ENCODE measurements at places on chromosomes 5 and 9. TPM values are rescaled to one million over a fixed set of nuclear protein-coding genes. Genes with fewer than 3 reads are reported as not detected.

GRCh38 chr5:120917214-120917758 lies 453.2 kb downstream of the PRR16 start:
- DNase-seq: no peak

Gene SV2C
- total RNA-seq: not detected

GRCh38 chr5:55899344-55899743 lies 48.2 kb downstream of the IL31RA start:
- no peak for DNase-seq

DNA sequence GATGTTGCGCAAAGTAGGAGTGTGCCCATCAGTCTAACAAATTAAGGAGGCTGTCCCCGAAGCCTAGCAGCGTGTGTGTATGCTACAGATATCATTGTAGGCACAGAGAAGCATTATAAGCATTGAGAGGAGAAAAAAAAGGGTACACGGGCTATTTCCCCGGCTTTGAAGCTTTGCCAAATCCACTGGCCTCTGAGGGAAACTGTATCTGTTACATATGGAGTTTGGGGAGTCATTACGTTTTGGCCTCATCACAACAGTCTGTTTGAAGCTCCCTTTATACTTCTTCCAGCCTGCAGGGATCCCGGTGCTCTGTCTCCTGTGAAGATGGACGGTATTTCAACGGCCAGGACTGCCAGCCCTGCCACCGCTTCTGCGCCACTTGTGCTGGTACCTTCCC lies 205.9 kb downstream of the RFK start:
- no peak for DNase-seq

- no peak for DNase-seq
Observed at GRCh38 chr5:42807722-42808447, 3.8 kb downstream of the SELENOP start.

Measured in Caco-2 (cell line).